ENCODE measurements at places on chromosomes 4 and X. TPM values are rescaled to one million over a fixed set of nuclear protein-coding genes. Genes with fewer than 3 reads are reported as not detected.

GRCh38 chrX:56232221-56233082, at the start of gene KLF8:
Gene KLF8 (plus strand): TSS chrX:56232356. CDS start chrX:56233335, 979 bp downstream.
- DNase-seq: peak; percentile 84

- DNase-seq: no peak
Observed at GRCh38 chr4:186029571-186030398, 39.2 kb upstream of the TLR3 start.

The ENPP6 gene
- total RNA-seq: not detected

The DCAF8L2 gene
- 5.6 TPM for total RNA-seq

DNA sequence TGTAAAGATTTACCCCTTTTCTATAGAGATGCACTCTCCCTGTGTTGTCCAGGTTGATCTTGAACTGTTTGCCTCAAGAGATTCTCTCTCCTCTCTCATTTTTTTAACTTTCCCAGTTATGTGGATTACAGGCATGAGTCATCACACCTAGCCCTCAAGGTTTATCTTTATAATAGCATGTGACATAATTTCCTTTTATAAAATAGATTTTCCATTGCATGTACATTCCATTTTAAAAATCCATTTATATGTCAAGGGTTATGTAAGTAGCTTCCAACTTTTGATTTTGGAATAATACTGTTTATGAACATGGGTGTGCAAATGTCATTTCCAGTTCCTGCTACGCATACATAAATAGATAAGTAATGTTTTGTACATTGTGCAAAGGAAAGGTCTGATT, 20.6 kb downstream of the ZNF721 start:
- DNase-seq: no peak

The HSFX3 gene
- not detected for total RNA-seq

GRCh38 chr4:37490391-37491347, 195.5 kb downstream of the RELL1 start:
- DNase-seq: no peak

- DNase-seq: no peak
Observed at GRCh38 chr4:187286525-187286924, 562.9 kb upstream of the FAT1 start.

DNA sequence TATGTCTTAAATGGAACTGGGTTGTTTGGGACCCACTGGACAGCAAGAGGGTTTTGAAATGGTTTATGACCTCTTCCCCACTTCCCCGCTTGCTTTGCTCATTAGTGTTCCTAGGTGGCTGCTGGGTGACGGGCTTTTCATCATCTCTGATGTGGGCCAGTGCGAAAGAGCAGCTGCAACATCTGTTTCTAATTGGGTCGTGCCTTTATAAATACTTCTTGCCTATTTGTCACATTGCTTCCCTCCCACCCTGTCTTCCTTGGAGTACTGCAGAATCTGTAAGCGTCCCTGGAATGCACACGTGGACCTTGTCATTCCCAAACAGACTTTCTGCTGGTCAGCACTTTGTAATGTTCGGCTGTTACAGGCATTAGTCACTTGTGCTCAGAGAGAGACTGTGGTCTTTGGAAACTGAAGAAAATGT, 35.2 kb downstream of the SEPTIN11 start:
- DNase-seq: no peak

The MAGEA8 gene
- not detected for total RNA-seq

- DNase-seq: no peak
Observed at GRCh38 chr4:146582864-146583263, 55.8 kb upstream of the POU4F2 start.

GRCh38 chrX:4675686-4676300, 962.3 kb upstream of the PRKX start:
- DNase-seq: no peak

GRCh38 chr4:85675076-85676049, 200.4 kb downstream of the ARHGAP24 start:
- DNase-seq: no peak

GRCh38 chr4:118282692-118283091, 70.1 kb downstream of the PRSS12 start:
- no peak for DNase-seq

The MAB21L2 gene
- total RNA-seq: not detected

- DNase-seq: no peak
Observed at GRCh38 chr4:45640281-45640680, 483.6 kb downstream of the GABRG1 start.

The MGAT4D gene
- total RNA-seq: not detected

- no peak for DNase-seq
Observed at GRCh38 chr4:56466910-56467283, 520 bp upstream of the SRP72 start.

The ASMT gene
- not detected for total RNA-seq

DNA sequence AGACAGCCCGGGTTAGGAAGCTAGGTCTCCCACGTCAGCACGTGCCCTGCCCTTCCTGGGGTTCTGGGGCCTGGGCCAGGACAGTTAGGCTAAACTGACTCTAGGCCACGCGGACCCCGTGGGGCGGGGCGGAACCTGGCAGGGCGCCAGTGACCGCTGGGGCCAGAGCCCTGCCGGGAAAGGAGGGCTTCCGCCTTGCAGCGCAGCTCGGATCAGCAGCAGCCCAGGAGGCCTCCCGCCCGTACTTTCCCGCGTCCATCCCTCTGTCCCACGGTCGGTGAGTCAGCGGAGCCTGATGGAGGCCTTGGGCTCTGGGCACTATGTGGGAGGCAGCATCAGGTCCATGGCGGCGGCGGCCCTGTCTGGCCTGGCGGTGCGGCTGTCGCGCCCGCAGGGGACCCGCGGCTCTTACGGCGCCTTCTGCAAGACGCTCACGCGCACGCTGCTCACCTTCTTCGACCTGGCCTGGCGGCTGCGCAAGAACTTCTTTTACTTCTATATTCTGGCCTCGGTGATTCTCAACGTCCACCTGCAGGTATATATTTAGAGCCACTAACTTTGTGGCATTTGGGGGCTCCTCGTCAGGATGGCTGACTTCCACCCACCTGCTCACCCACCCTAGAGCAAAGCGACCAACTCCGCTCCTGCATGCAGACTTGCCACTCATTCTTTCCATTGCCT, at the start of gene SMIM10:
Gene SMIM10 (plus strand): TSS at position 191 of the 681 bp plus-strand sequence. CDS start 105 bp downstream, at position 296.
- DNase-seq: no peak

DNA sequence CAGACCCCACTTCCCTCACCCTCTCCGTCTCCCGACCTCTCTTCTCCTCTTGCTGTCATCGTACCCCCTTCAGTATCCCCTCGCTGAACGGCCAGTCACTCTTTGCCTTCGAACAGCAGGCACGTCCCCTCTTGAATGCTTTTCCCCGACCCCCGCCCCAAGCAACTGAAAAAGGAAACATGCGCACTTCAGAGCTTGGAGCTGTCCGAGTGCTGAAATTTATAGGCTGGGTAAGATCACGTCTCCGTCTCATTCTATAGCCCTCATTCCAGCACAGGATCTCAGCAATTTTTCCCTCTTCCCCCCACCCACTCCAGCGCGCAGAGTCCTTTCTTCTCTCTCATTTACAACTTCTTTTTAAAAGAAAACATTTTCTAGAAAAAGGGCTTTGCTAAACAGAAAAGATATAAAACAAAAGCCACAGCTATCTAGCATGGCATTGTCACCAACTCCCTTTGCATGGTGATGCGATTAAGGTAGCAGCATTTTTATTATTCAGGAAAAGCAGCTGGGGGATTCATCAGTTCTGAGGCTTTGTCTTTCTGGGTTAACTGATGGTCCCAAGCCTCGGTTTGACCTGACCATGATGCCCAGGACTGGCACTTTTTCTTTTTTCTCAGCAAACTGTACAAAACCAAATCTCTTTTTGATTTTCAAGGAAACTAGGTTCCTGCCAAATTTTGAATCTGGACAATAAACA, at the start of gene GLRA2:
Gene GLRA2 (plus strand): TSS at position 247 of the 700 bp plus-strand sequence. CDS start 522 bp downstream, outside the sequence.
- no peak for DNase-seq

DNA sequence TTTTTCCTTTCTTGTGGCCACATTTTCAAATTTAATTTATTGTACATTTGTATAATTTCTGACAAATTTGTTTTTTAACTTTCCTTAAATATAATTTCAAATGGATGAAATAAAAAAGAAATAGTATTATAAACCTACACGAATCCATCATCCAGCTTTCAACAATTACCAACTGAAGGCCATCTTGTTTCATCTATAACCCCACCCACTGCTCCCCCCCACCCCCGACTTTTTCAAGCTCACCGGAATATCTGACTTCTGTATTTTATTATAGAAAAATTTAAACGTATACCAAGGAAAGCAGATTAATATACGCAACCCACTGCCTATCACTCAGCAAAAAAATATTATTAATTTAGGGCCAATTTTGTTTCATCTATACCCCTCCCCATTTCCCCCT, 1.1 kb downstream of the MORF4L2 start:
- DNase-seq: no peak

DNA sequence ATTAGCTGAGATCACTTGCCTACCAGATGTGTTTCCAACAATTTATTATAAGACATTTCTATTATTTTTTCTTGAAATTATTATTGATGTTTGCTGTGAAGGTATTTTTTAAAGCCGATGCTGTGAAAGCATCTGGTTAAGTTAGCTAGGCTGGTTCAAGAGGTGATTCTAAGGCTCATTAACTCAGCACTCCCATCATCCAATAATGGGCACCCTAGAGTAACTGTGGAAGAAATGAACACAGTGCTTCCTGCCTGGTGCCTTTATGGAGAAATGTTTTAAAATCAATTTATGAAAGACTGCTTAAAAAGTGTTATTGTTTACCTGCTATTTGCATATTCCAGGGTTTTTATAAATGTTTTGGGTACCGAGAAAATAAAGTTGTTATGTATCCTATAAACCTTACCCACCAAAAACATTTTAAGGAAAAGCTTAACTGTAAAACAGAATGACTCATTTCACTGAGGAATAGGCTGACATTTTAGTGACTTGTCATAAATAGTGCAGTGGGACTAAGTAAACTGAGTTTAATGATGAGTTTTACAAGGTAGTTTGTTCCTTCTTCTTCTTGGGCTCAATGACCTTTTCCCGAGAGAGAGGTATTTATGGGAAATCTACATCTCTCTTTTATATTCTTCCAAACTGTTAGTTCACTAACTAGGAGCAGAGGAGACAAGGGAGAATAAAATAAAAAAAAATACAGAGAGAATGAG, 310.0 kb upstream of the AADAT start:
- no peak for DNase-seq

GRCh38 chr4:1285790-1286553, 3.7 kb upstream of the MAEA start:
- DNase-seq: no peak

DNA sequence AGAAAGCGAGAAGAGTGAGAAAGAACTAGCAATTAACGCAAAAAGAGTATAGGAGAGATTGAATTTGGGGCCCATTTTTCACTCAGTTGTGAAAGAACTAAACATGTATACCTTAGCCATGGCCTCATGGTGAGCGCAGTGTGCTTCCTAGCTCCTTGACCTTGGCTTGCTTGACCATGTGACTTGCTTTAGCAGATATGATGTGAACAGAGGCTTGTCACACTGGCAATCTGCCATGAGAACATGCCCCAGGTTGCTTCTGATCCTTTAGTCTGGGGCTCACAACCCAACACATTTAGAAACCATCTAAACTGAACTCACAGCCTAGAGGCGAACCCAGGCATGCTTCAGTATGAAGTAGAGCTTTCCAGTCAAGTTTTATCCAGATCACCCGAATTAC, 260.1 kb upstream of the FTHL17 start:
- no peak for DNase-seq

The TCEAL6 gene
- total RNA-seq: not detected

- no peak for DNase-seq
Observed at GRCh38 chr4:27716693-27717430, 856.2 kb downstream of the STIM2 start.

- DNase-seq: no peak
Observed at GRCh38 chrX:2521092-2521926, 20.5 kb upstream of the DHRSX start.

DNA sequence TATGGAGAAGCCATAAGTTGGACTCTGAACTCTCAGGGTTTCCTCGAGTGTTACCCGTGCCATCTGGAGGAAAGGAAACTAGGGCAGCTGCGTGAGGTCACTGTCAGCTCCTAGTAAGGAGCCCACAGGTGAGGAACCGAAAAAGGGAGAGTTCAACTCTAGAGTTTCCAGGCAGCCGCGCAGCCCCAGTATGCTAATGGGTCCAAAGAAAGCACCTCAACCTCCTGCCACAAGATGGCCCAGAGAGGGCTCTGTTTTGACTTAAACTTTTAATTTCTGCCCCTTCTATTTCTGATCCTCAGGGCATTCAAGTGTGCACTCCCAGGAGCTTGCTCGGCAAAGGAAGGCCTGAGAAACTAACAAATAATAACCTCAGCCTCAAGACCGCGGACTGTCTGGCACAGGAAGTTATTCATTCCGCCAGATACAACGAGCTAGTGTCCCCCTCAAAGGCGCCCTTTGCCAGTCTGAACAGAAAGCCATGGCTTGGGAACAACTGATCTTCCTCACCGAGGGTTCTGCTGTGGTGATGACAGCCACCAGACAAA, 13.9 kb downstream of the SCARB2 start:
- no peak for DNase-seq

GRCh38 chr4:95522682-95523530, 25.9 kb downstream of the UNC5C start:
- DNase-seq: no peak

The VGLL1 gene
- total RNA-seq: 154 TPM

DNA sequence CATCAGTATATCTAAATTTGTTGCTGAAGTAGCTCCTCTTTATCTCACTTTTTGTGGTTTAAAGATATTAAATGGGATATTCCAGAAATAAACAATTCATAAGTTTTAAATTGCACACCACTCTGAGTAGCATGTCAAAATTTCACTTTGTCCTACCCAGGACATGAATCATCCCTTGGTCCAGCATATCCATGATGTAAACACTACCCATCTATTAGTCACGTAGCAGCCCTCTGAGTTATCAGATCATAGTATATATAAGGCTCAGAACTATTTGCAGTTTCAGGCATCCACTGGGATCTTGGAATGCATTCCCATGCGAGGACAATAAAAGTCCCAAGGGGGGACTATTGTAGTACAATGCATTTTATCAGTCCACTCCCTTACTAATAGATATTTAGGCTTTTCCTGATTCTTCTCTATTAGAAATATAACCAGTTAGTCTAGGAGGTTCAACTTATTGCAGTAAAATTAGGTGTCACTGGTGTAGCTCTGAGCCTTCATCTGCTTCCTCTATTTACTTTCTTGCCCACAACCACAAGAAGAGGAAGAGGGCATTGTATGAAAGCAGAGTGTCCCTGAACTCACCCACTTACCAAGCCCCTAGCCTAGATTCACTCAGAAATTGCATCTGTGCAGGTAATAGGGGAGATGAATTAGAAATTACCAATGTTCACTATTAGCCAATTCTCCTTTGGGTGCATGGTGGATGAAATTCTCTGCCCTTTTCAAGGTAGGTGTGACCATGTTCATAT, 409.8 kb upstream of the GALNT7 start:
- DNase-seq: no peak

DNA sequence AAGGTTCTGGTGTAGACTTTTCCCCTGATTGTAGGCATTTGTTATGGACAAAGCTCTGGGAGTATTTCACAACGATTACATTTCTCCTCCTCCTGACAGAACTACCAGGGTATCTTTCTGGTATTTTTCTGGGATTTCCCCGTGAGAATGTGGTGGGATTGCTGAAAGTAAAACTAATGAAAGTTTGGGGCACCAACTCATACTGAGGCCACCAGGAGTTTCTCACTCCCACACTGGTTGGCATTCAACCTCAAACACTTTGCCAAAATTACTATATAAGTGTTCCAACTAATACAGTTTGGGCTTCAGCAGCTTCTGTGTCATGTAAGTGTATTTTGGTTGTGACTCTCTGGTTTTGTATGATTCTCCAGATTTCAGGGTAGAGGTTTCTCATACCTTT, 855.1 kb downstream of the GLUD2 start:
- no peak for DNase-seq

GRCh38 chrX:2928191-2928582, 952 bp downstream of the ARSD start:
- no peak for DNase-seq

The CCDC160 gene
- 0.23 TPM for total RNA-seq

- no peak for DNase-seq
Observed at GRCh38 chr4:142598132-142598531, 248.0 kb downstream of the INPP4B start.

The ARMCX4 gene
- total RNA-seq: 4.8 TPM

The EDA gene
- not detected for total RNA-seq

Measured in PC-9 (cell line).